ENCODE measurements at places on chromosomes 7 and 10.

- DNase-seq = no peak
These were observed at the start of gene DEPP1 for GRCh38 chr10:44978570-44979280. DEPP1 (minus strand) TSS chr10:44978809; CDS start chr10:44978030, 779 bp downstream.

GRCh38 chr10:49053053-49053997, 62.0 kb downstream of the VSTM4 start:
- no peak for DNase-seq

DNA sequence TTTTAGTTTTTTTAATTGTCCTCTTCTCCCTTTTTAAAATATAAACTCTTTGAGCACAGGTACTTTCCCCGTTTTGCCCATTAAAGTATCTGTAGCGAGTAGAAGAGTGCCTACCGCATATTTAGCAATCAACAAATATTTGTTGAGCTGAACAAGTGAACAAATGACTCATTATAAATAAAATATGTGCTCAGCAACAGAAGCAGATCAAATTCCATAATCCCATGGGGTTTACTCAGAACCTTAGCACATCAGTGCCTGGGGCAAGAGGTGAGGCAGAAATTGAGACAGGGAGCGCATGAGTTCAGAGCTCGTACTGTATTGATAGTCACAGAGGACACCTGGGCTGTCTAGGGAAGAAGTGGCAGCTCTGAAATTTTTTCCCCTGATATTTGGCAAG, 161.0 kb downstream of the SEM1 start:
- DNase-seq = no peak

DNA sequence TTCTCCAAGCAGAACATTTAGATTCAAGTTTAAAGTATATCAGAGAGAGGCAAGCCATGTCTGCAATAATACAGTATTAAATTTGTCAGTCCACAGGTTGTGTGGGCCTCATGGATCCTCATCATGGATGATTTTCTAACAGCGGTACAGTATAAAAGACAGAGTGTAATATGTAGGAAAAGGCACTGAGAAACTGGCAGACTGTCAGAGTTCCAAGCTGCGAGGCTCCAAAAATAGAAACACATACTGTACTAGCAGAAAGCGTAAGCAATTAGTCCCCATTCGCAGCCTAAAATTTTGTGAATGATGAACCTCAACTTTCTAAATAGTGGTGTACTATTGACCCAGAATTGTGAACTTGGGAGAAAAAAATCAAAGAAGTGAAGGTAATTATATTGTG, 933.3 kb downstream of the XPNPEP1 start:
- DNase-seq = no peak

DNA sequence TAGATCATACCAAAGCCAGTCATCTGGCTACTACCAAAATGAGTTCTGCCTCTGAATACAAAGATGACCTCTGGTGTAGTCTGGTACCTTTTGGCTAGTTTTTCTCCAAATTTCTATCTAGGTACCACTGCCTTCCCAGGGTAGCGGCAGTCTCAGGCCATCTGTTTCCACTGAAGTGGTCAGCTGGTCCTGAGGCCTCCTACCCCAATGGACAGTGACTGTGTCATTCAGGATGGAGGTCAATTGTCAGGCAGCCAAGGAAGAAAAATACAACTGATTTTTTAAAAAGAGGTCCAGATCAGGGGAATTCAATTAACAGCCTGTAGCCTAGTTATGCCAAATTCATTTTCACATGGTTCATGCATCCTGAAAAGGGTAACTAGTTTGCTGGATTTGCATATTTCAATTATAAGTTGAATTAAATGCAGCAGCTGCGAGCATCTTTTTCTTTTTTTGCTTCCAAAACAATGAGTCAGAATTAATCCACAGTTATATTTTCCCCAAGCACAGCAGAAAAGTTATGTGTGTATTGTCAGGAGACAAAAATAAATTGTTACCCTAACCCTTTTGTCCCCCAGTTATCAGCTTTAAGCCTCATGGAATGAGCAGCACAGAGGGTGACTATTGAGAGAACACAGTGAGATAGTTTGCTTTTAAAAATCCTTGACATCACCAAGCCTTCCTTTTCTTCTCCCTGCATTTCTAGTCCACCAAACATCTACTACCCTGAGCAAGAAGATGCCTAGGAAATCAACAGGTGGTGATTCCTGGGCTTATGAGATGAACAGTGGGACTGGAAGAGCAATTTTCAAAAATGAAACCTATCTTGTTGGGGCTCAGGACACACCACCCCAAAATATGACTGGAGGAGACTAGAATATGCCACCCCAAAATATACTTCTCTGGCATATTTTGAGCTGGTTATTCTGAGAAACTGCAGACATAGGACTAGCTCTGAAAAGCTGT, 27.7 kb downstream of the BCCIP start:
- DNase-seq = no peak

DNA sequence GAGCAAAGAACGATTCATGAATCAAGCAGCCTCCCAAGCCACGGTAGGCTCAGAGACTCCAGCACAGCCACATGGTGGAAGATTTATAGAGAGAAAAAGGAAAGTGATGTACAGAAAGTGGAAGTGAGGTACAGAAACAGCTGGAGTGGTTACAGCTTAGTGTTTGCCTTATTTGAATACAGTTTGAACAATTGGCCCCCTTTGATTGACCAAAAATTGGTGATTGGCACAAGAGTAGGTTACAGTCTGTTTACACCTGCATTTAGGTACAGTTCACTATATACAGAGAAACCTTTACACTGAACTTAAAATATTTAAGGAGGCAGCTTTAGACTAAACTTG, 136.4 kb upstream of the ASAH2 start:
- no peak for DNase-seq

- no peak for DNase-seq
These were observed 750.7 kb downstream of the NRG3 start for GRCh38 chr10:82625512-82626189.

Measured in activated effector memory CD4-positive, alpha-beta T cell treated with anti-CD3 and anti-CD28 coated beads, Interleukin-2, amount 50 U/mL, for 16 hours (primary cell).